ENCODE measurements at places on chromosomes 3 and 15.

DNA sequence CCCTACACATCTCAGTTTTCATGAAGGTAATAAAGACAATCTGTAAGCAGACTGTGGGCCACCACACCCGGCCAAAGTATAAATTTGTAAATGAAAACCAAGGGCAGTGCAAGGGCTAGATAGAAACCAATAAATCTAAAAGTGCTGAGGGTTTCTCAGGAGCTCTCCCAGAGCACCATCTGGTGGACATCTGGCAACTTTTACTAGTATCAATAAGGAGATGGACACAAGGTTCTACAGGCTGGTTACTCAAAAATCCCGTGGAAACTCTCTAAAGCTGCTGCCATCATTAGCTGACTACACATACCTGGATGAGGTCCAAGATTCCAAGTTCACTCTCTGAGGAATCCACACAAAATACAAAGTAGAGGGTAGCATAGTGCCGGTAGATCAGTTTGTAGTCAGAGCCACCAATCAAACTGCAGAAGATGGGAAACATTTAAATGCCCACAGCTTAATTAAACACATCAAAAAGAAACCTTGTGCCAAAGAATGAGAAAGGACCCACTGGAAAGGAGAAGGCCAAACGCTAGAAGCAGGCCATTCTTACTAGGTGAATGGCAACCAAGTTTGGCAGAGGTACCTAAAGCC, 5.5 kb downstream of the AP3S2 start:
- no peak for DNase-seq

DNA sequence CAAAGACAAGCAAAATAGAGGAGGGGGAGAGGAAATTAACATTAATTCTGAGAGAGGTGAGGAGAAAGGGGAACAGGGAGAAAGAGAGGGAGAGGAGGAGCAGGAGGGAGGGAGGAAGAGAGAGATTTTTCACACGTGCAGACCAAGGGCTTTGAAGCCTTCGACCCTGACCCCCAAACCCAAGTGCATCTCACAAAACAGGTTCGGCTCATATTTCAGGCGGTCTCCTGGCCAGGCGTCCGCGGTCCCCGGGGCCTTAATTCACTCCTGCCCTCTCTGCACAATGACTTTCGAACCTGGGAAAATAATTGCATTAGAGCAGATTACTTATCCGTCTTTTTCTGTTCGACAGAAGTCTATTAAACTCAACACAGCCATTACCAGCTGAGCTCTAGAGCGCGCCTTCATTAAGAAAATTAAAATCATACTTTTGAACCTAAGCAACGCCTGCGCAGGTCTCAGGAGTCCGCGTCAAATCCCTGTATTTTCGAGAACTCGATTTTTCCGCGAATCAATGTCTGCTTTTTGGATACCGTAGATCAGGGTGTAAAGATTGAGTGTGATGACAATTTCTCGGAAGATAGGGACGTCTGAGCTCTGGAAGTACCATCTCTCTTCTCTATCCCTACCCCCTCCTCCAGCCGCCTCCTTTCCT, 220.7 kb downstream of the MEIS2 start:
- DNase-seq: no peak

DNA sequence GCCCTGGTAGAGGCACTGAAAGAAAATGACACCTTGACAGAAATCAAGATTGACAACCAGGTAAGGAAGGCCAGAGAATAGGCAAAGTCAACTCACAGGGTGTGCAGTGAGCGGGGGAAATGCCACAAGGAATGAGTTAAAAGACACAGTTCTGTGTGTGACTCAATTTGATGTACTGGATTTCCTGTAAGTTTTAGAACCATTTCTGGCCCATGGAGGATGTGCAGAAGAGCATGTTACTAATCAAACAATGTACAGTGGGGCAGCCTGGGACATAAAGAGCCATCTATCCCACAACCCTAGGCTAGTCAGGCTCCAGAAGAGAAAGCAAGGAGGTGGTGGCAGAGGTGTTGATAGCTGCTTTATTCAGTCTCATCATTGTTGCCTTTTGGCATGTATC, 31.2 kb upstream of the TMOD3 start:
- DNase-seq: no peak

DNA sequence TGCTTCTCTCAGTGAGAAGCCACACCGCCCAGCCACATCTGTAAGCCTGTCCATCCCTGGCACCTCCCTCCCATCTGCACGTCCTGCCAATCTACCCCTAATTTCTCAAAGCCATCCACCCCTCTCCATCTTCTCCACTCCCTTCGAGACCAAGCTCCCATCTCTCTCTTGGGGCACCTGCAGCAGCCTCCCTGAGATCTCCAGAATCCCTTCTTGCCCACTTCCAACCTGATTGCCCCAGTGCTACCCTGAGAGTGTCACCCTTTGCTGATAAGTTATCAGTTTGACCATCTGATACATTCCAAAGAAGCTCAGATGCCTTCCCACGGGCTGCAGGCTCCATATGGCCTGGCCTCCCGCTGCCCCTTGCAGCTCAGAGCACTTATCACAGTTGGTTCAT, 496.1 kb downstream of the SHQ1 start:
- DNase-seq: no peak

DNA sequence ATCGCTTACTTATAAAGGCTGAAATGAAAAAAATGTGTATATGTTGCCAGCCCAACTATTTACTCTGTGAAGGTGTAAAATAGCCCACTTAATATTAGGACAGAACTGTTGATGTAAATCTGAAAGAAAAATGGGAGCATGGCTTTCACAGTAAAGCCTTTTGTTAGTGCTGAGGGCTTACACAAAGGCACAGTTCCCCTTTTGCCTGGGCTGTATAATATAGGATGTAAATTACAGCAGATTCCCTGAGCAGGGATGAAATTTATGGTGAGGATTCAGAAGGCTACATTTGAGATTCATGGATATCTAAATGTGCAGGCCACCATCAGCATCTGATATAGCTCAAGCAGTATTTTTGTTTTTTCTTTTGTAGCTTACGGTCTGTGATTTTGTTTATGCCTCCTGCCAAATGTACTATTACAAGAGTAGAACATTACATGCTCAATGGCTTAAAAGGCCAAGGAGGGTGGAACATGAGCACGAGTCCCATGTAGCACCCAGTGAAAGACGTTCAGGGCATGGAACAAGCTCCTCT, 109.1 kb upstream of the ATP10A start:
- DNase-seq: no peak

- DNase-seq: no peak
Measured at GRCh38 chr3:20104167-20104661, 64.0 kb downstream of the KAT2B start.

DNA sequence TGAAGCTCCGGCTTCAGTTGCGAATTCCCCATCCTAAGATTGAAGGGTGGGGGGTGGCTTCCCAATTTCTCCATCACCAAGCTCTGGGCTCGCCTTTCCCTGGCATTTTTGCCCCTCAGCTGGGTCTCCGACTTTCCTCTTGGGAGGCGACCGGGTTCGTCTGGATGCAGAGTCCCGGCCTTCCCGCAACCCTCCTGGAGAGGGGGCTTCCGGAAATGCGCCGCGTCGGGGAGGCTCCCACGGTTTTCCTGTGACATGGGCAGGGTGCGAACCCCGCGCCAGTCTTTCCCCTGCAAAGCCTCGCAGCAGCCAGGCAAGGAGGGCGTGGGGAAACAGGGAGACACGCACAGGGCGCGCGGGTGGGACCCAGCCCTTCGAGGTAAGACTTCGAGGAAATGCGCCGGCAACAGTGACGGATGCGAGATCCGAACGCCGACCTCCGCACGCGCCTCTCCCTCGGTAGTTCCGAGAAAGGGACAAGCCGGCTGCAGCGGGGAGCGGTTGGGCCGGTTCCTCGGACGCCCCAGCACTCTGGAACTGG, 466 bp upstream of the HCN4 start:
- DNase-seq: no peak

- no peak for DNase-seq
Measured at GRCh38 chr3:146581951-146582467, 23.1 kb downstream of the PLSCR5 start.

All from iPS DF 19.7 (cell line).